Brain pericyte (primary cell): ENCODE measurements at places on chromosomes 13 and 19.

DNA sequence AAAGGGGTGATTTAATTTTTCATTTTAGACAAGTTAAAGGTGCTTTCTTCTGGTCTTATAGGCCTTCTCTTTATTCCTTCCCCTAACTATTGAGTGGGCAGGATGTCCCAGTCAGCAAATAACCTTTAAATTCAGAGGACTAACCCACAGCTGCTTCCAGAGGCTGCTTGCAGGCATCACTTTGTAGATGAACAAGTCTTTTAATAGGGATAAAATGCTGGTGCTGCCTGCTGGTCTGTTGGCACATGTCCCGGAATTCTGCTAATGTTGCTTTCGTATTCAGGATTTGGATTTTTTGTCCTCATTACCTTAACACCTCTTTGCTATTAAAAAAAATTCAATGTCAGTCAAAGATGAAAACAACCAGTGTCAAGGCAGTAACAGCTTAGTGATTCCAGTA, 132.7 kb upstream of the KL start:
- no peak for DNase-seq

GRCh38 chr13:80048030-80048429, 292.9 kb downstream of the SPRY2 start:
- no peak for DNase-seq

GRCh38 chr13:41502031-41502430, 44.7 kb downstream of the RGCC start:
- no peak for DNase-seq

DNA sequence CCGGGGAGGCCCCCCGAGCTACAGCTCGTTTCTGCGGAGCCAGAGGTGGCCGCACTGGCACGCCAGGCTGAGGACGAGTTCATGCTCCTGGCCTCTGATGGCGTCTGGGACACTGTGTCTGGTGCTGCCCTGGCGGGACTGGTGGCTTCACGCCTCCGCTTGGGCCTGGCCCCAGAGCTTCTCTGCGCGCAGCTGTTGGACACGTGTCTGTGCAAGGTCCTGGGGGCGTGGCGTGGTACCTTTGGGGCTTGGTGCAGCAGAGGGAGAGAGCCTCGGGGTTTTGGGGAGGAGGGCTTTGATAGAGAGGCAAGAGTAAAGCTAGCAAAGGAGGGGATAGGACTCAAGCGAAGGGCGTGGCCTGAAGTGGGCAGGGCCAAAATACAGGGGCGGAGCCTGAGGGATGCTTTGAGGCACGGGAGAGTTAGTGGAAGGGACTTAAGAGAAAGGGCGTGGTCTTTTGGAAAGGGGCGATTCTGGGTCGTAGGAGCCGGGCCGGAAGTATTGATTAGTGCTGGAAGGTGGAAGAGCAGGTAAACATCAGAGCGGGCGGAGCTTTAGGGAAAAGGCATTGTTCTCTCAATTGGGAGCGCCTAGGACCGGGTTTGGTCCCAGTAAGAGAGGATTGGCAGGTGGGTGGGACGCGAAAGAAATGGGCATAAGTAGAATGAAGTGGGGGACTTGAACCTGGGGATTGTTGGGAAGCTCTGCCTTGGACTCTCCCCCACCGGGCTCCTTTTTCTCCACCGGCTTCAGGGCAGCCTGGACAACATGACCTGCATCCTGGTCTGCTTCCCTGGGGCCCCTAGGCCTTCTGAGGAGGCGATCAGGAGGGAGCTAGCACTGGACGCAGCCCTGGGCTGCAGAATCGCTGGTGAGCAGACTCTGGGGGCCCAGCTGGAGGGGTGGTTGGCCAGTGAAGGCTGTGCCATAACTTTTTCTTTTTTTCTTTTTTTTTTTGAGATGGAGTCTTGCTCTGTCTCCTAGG, 1.2 kb downstream of the PPM1N start:
- no peak for DNase-seq

GRCh38 chr19:6639439-6639838, 30.5 kb downstream of the TNFSF14 start:
- DNase-seq: no peak

DNA sequence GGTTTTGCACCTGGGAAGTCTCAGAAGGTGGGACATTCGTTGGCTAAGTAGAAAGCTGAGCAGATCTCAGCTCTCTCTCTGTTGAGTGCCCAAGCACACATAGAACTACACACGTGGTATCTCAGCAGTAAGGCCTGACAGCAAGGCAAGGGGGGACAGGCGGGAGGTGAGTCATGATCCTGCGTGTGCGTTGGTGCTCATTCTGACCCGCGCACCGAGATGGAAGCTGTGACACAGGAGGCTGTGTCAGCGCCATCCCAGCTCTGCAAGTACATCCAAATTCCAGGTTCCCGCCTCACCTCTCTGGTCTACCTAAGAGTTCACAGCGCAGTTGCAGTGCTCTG, 135.7 kb downstream of the USP12 start:
- no peak for DNase-seq

- no peak for DNase-seq
These were observed 110.0 kb downstream of the KCNRG start for GRCh38 chr13:50125304-50125553.

GRCh38 chr19:14768001-14768400, 10.4 kb downstream of the ADGRE2 start:
- no peak for DNase-seq

DNA sequence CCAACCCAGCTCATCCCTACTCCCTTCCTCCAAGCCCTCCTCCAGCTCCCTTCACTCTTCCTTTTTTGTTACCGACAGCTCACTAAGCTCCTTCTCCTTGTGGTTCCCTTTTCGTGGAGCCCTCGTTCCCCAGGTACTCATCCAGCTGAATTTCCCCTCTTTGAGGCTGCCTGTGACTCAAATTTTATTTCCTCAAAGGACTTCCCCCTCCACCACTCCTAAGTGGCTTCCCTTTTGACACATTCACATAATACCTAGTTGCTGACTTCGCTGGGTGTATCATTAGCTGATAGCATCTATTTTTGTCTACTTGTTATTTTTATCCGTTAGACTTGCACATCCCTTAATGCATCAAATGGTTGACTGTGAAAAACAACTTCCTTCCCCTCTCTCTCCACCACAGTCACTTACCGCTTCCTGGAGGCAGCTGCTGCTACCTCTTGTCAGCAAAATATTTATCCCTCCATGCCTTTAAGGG, 14.5 kb downstream of the FFAR2 start:
- no peak for DNase-seq

GRCh38 chr13:35961002-35961401, 170.2 kb downstream of the DCLK1 start:
- DNase-seq: no peak

GRCh38 chr13:27193496-27193895, 21.9 kb upstream of the USP12 start:
- no peak for DNase-seq

GRCh38 chr19:51367255-51367564, 1.0 kb upstream of the ETFB start:
- no peak for DNase-seq

DNA sequence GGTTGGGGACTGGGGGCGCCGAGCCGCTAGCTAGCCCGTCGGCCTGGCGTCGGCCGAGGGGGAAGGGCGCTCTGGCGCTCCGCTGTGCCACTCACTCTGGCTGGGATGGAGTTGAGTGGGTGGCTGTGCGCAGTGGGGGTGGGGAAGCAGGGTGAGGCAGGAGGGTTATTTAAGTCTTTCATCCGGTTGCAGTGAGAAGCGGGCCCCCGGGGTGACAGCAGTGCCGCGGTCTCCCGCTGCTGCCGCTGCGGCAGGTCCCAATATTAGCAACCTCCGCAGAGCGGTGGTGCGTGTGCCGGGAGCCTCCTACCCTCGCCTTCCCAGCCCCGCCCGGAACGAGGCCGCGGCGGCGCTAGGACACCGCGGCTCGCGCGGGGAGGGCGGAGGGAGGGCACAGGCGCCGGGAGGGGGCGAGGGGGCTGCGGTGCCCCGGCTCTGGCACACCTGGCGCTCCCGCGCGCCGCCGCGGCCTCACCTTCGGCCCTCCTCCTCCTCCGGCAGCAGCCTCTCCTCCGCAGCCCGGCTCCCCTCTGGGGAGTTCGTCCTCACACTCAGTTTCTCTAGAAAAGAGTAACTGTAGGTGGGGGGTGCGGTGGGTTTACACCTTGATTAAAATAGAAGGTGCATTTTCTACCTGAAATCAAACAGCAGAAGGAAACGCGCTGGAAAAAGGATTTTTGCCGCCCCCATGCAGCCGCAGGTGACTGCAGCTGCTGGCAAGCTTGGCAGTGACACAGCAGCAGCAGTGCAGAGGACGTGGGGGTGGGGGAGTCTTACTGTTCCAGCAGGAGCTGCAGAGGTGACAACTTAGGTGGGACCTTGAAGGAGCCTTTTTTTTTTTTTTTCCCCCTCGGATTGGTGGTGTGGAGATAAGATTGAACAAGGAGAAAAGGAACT, 4.5 kb downstream of the FGF9 start:
- no peak for DNase-seq

DNA sequence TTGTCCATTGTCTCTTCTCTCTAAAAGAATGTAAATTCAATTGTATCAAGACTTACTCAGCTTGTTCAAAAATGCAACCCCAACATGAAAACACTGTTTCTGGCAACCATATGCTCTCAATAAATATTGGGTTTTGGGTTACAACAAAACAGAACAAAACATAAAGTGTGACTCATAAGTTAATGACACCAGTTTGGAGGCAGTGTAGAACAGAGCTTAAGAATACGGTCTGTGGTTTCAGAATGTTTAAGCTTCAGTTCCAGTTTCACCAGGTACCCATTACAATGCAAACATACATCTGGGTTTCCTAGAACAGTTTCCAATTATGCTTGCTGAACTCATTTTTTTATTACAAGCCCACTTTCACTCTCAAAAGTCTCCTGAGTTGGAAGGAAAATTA, 285.8 kb upstream of the PCDH9 start:
- peak; percentile 69 for DNase-seq

DNA sequence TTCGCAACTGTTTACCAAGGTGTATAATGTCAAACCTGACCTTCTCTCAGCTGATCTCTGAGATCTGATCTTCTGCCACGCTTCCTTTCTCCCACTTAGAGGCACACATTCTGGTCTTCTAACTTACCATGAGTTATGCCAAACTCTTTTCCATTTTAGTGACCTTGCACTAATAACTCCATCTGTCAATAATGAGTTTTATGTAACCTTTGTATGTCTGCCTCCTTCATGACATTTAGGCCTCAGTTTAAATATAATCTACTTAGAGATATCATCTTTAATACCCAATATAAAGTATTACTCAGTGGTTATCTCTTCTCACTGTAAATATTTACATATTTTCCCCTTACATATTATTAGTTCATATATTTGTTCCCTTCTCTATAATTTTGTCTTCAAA, 827.5 kb upstream of the PCDH20 start:
- DNase-seq: no peak

- no peak for DNase-seq
These were observed at the start of gene IGLON5 for GRCh38 chr19:51311351-51312257. IGLON5 (plus strand) TSS chr19:51311644; CDS start chr19:51311848, 204 bp downstream.

GRCh38 chr19:10544753-10545251, 1.1 kb downstream of the ATG4D start:
- no peak for DNase-seq

DNA sequence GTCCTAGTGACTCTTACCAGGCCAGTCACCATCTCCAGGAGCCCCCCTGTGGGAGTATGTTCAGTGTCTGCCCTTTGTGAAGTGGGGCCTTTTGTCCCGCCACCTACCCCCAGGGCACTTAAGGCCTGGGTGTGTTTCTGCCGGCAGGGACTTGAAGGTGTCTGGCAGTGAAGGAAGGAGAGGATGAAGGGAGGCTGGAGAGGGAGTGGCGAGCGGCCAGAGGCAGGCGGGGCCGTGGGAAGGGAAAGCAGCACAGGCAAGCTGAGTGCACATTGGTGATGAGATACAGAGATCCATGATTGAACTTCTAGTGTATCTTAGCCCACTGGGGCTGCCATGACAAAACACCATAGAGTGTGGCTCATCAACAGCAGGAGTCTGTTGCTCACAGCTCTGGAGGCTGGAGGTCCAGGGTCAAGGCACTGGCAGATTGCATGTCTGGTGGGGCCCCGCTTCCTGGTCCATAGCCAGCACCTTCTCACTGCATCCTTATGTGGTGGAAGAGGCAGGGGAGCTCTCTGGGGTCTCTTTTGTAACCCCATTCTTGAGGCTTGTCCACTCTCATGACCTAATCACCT, 17.5 kb downstream of the CUL4A start:
- no peak for DNase-seq

DNA sequence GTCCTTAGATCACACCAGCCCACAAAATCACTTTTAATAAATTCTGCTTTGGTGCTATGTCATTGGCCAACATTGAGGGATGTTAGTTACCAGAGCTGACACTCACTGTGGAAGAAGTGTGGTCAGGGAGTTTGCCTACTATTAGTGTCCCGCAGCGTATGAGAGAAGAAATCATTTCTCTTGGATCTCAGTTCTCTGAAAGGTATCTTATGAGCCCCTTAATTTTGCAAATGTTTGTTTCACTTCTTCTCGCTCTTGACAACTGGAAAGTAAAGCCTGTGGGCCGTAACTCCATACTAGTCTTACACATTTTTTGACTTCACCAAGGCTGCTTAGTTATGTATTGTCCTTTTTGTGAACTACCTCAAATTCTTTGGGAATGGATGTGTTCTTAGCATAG, 80.9 kb downstream of the FLT1 start:
- DNase-seq: no peak

- DNase-seq: no peak
These were observed 4.4 kb upstream of the CYP4F2 start for GRCh38 chr19:15902254-15902653.

GRCh38 chr19:23597661-23598060, 89.4 kb downstream of the ZNF675 start:
- DNase-seq: no peak

GRCh38 chr19:41376241-41376997, at the start of gene TMEM91:
TMEM91 (plus strand) TSS chr19:41376533; CDS start chr19:41378310, 1,777 bp downstream.
- DNase-seq: no peak

GRCh38 chr19:33365691-33366090, 7.8 kb upstream of the CEBPG start:
- no peak for DNase-seq

DNA sequence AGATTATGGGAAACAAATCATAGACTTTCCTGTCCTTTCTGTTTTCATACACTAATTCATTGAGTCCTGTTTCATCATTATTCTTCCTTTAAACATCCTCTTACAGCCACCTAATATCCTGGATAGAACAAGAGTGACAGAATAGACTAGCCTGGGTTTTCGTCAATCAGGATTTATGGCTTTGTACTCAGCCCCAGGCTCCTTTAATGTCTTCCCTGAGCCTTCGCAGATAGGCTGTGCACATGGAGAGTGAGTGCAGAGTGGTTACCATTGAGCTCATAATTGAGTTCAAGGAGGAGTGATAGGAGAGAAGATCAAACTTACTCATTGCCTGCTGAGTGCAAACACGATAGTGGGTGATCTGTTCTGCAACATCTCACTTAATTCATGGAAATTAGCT, 304.9 kb downstream of the TDRD3 start:
- DNase-seq: no peak

DNA sequence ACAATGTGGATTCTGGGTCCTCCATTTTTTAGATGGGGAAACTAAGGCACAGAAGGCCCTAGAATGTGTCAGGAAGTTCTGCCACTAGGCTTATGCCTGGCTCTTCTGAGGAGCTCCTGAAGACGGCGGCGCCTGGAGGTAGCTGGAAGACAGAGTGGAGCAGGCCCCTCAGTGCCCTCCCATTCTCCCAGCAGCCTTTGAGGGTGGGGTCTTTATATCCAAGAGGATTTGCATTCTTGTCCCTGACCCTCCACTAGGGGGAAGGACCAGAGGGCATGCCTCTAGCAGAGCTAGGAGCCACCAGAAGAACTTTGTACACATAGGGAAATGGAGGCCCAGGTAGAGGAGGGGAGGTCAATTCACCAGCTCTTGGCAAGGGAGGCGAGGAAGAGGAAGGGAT, 9.4 kb downstream of the CELF5 start:
- no peak for DNase-seq

- no peak for DNase-seq
These were observed 28.5 kb downstream of the GSX1 start for GRCh38 chr13:27820524-27821482.

GRCh38 chr19:55503502-55504251, 15.4 kb downstream of the SSC5D start:
- DNase-seq: peak; percentile 73
